NCI-H526 treated with DMSO at 0.1 percent for 48 hours (cell line): ENCODE measurements at places on chromosomes 5 and 9.

- DNase-seq, result no peak
Measured at GRCh38 chr9:81423589-81424326, 265.6 kb downstream of the TLE1 start.

DNA sequence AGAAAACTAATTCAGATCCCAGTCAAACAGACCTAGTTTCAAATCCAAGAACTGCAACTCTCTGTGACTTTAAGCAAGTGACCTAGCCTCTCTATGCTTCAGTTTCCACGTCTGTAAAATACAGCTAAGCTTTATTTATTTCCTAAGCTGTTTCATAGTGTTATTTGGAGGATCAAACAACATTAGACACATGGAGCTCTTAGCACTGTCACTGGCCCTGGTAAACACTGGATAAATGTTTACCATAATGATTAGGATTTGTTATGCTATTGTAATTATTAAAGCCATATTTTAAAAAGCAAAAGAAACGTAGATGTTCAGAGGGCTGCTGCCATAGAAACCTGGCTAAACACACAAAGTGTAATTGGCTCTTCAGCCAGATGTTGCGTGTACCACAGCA, 26.6 kb upstream of the C5orf58 start:
- DNase-seq, result no peak

DNA sequence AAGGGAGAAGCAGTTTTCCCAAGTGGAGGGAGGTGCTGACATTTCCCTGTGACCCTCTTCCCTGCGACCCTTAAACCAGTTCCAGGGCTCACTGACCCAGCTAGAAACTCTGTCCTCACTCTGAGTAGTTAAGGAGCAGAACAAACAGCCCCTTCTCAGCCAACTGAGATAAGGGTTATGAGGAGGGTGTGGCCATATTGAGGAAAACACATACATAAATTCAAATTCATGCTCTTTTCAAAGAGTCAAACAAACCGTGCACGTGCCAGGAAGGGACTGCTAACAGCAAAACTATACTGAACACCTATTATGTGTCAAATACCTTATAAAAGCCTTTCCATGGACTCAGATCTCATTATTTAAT, 4.9 kb upstream of the AKNA start:
- DNase-seq, result peak; percentile 11

- DNase-seq, result no peak
Measured at GRCh38 chr9:137965177-137965795, 87.7 kb downstream of the CACNA1B start.

DNA sequence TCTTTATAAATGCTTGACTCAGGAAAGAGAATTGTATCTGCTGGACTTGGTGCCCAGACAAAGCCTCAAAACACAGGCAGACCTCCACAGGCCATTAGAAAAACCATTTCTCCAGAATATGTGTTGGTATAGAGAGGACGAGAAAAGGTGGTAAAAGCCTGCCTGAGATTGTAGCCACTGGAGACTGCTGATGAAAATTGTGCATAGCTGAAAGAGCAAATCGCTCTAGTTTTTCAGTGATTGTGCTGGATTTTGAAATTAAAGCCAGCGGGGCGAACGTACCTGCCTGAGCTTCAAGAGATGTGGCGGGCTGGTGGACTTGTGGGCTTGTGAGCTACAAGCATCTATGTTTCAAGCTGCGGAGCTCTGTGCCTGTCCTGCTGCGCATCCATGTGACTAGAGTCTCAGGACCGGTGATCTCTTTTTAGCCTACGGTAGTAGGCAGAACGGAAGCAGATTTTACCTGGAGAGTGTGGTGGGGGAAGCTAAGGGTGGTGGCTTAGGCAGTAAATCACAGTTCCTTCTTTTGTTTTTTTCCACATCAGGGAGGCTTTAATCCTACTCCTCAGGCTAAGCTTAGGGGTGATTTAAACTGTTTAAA, 193.6 kb downstream of the SREK1 start:
- DNase-seq, result no peak

GRCh38 chr5:168879929-168880328, 300.8 kb upstream of the PANK3 start:
- no peak for DNase-seq

- no peak for DNase-seq
Measured at GRCh38 chr5:44665101-44665701, 143.5 kb upstream of the MRPS30 start.

DNA sequence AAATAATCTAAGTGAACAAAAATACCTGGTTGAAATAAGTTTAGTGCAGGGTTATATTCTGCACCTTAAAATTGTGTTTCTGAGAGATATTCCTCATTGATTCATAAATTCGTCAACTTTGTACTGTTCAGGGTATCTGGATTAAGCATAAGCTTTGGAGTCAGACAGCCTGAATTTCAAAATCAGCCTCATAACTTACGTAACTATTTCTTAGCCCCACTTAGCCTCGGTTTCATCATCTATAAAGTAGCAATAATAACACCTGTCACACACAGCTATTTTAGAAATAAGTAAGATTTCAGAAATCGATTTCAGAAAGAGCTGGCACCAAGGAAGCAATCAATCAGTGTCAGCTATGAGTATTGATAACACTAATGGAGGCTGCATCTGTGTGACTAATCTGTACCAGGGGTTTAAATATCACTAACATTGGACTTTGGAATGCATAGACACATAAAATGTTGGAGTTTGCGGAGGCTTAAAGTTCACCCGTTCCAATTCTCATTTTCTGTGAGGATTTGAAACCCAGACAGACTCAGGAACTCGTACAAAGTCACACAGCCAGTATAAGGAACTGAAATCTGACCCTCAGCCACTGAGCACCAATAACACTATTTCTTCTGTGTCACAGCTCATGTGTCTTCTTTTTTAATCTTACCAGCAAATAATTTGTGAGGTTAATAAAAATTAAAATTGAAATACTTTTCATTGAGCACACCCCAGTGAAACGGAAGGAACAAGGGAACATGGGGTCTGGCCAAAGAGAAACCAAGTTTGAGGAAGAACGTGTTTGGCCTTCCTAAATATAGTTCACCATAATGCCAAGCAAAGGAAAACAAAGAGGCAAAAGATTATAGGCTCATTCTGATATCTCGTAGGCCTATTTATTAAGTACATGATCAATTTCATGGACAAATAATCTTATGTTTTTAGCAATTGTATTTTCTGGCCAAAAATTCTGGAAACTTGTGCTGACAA, 194.4 kb upstream of the PTGER4 start:
- DNase-seq, result no peak

GRCh38 chr9:137809040-137809576, 68.5 kb upstream of the CACNA1B start:
- no peak for DNase-seq

DNA sequence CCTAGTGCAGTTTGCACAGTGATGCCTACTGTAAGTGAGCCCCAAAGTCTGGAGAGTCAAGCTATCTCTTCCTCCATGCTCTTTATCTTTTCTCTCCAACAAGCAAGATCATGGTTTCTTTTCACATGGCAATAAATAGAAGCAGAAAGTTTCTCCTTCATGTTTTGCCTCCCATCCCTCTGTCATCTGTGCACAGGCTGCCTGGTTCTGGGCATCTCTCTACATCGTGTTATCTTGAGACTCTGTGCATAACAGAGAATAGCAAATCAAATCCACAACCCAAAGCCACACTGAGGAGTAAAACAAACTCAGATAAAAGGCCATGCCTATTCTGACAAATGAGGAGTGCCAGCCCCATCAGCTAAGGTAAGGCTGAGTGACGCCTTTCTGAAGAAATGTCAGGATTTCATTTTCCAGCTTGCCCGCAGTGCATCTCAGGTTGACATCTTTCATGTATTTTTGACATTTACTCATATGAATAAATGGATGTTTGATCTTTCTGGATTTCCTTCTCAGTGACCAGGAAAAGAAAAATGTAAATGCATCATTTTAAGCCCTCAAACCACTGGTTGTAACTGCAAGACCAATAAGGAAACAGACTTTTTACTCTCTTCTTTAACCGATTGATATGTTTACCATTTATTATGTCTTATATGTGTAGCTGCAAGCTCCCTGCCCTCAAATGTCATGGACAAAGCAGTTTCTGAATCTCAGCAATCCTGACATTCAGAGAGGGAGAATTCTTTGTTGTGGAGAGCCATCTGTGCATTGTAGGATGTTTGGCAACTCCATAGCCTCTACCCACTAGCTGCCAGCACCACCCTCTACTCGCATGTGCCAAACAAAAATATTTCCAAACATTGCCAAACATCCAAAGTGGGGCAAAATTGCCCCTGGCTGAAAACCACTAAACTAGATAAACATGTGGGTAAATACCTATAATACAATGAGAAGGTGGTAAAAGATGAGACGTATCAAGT, 49.2 kb upstream of the ACO1 start:
- no peak for DNase-seq

- no peak for DNase-seq
Measured at GRCh38 chr9:110650991-110651411, 17.6 kb upstream of the MUSK start.

DNA sequence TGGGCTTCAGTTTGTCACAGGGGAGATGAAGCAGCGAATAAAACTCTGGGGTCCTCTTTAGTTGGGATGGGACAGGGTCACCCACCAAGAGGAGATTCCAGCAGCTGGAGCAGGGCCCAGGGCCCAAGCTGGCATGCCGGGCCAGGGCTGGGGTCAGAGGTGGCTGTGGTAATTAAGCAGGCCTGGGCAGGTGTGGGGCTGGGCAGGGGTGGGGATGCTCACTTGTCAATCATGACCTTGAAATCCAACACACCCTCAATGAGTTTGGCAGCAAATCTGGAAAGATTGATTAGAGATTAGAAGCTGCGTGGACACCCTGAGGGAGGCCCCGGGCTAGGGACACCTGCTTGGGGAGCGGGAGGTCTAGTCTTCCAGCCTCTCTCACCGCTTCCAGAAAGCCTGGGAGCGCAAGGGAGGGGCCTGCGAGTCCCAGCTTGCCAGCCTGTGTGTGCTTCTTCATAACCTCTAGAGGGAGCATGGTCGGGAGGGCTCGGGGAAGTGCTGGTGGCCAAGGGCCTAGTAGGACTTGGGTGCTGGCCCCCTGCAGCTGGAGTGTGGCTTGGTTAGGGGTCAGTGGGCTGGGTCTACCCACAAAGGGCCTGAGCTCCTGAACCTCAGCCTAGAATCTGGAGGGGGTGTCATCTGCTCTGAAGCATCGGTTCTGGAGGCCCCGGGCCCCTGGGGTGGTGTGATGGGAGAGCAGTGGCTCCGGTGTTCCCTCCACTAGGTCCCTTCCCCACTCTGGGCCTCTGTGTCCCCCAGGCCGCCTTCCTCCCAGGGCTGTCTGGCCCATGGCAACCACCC, 7.6 kb downstream of the CRAT start:
- peak; percentile 4 for DNase-seq

- no peak for DNase-seq
Measured at GRCh38 chr9:136303066-136303824, 649 bp downstream of the CCDC187 start.

- no peak for DNase-seq
Measured at GRCh38 chr5:175517824-175518450, 39.6 kb downstream of the SFXN1 start.

GRCh38 chr9:31745886-31746285, 638.6 kb upstream of the ACO1 start:
- no peak for DNase-seq

DNA sequence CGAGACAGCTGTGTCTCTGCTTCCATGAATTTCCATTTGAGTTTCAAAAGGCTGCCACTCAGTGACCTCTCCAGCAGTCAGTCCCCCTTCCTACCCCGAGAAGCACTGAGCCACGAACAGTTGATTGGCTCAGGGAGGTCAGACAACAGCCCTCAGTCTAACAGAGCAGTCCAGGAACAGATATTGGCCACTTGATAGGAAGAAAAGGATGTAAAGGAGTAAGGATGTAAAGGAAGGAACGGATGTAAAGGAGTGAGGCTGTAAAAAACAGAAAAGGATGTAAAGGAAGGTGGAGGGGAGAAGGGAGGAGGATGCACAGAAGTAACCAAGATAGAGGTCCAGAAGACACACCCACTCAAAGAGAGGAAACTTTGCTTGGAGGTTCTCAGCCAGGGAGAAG, 3.2 kb upstream of the NR4A3 start:
- peak; percentile 6 for DNase-seq

DNA sequence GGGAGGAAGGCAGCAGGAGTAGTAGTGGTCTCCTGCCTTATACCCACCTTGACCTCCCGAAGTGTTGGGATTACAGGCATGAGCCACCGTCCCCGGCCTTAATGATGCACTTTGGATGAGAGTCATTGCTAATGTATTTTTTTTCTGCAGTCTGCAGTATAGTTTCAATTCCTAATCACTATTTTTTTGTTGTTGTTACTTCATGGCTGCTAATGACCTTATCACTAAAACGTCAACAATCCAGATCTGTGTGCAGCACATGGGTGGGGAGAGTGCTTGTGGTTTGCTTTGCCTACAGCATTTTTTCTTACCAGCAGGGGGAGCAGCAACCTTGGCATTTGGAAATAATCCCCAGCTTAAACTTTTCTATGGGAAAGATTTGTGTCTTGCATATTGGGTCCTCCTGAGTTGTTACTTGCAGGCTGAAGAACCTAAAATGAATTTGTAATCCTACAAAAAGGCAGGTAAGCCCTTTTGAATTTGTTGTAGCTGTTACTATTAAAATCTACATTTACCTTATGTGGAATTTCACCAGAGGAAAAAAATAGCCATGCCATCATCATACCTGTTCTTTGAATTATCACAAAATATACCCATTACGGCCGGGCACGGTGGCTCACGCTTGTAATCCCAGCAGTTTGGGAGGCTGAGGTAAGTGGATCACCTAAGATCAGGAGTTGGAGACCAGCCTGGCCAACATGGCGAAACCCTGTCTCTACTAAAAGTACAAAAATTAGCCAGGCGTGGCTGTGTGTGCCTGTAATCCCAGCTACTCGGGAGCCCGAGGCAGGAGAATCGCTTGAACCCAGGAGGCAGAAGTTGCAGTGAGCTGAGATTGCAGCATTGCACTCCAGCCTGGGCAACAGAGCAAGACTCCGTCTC, 6.3 kb upstream of the MED7 start:
- peak; percentile 32 for DNase-seq

DNA sequence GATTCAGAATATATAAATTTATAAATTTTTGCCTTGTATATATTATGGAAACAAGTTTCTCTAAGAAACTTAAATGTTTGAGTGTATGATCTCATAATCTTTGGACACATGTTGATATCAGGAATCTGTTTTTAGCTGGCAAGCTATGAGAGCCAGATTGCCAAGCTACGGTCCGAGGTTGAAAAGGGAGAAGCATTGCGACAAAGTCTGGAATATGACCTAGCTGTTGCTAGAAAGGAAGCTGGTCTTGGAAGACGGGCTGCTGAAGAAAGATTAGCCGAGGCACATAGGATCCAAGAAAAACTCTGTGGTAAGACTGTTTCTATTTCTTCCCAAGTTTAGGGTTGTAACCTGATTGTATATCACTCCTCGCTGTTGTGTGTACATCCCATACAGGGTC, 25.9 kb downstream of the CCDC171 start:
- no peak for DNase-seq
